Neuronal stem cell (in vitro differentiated cells): ENCODE measurements at places on chromosomes 1 and 21.

GRCh38 chr1:200042119-200042551 is 14.6 kb downstream of the NR5A2 start:
- peak; percentile 18 for DNase-seq

- DNase-seq = peak; percentile 64
Observed at GRCh38 chr1:33055210-33056008, 18.7 kb upstream of the AK2 start.

DNA sequence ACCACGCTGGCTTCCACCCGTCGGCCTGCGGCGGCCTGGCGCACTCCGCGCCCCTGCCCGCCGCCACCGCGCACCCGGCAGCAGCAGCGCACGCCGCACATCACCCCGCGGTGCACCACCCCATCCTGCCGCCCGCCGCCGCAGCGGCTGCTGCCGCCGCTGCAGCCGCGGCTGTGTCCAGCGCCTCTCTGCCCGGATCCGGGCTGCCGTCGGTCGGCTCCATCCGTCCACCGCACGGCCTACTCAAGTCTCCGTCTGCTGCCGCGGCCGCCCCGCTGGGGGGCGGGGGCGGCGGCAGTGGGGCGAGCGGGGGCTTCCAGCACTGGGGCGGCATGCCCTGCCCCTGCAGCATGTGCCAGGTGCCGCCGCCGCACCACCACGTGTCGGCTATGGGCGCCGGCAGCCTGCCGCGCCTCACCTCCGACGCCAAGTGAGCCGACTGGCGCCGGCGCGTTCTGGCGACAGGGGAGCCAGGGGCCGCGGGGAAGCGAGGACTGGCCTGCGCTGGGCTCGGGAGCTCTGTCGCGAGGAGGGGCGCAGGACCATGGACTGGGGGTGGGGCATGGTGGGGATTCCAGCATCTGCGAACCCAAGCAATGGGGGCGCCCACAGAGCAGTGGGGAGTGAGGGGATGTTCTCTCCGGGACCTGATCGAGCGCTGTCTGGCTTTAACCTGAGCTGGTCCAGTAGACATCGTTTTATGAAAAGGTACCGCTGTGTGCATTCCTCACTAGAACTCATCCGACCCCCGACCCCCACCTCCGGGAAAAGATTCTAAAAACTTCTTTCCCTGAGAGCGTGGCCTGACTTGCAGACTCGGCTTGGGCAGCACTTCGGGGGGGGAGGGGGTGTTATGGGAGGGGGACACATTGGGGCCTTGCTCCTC is 1.9 kb downstream of the OLIG2 start:
- no peak for DNase-seq

GRCh38 chr1:45545553-45546310 is 4.9 kb upstream of the AKR1A1 start:
- no peak for DNase-seq

GRCh38 chr21:38993561-38993960 is 187.8 kb downstream of the ETS2 start:
- DNase-seq = no peak

GRCh38 chr1:16006552-16007485 is 2.8 kb downstream of the SRARP start:
- no peak for DNase-seq

DNA sequence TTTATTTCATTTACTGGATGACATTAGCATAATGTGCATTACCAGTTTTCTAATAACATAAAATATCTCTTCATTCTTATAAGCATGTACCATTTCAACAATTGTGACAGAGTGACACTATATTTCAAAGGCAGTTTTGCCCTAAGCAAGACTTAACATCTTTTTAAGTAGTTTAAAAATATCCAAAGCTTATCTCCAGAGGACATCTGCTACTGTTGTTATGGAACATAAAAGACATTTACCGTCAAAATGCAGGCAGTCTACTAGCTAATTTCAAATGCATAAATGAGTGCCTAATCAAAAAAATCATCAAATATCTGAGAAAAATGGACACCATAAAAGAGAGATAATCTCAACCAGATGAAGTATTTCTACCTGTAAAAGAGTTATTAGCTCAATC is 782.4 kb upstream of the BRINP3 start:
- no peak for DNase-seq

- no peak for DNase-seq
Observed at GRCh38 chr1:215830226-215830810, 263.2 kb downstream of the KCTD3 start.
